ENCODE measurements at places on chromosomes 5 and 9. TPM values are rescaled to one million over a fixed set of nuclear protein-coding genes. Genes with fewer than 3 reads are reported as not detected.

Gene CA9
- total RNA-seq = 0.63 TPM

Gene SIT1
- not detected for total RNA-seq

Gene PPP3R2
- not detected for total RNA-seq

Gene DAB2IP
- 48.3 TPM for total RNA-seq

Gene IRX2
- 42.5 TPM for total RNA-seq

Gene C8G
- 0.59 TPM for total RNA-seq

Gene CDC20B
- total RNA-seq = not detected

Gene CYLC2
- total RNA-seq = not detected

Gene RGS7BP
- 0.39 TPM for total RNA-seq

Gene IL4
- total RNA-seq = not detected

Gene CATSPER3
- total RNA-seq = 0.54 TPM

Gene BOD1
- total RNA-seq = 126 TPM

Gene RNF183
- total RNA-seq = not detected

Gene GMCL2
- not detected for total RNA-seq

Gene UNC5A
- 0.70 TPM for total RNA-seq

DNA sequence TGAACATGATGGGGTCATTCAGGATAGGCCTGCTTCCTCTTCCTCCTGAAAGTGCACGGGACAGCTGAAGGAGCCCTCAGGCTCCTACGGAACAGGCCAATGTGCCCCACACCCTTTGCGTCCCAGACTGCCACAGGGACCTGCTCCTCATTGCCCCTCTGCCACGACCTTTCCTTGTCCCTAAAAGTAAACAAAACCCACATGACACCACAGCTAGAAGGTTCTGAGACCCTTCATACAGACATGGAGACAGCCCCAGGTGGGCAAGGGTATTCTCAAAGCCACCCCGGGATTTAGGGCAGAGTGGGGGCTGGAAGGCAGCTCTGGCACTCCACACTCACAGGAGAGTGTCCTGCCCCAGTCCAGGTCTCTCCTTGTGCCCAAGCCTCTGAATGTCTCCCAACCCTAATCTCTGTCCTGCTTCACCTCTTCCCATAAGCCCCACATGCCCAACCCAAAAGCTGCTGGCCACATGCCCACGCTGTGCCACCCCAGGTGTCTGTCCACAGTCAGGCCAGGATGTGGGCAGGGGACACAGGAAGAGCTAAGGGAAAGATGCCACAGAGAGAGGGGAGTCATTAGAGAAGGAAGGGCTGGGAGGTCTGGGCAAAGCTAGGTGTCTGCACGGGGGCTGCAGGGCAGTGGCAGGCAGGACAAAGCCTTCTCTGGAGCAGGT lies 800 bp downstream of the AMBP start:
- peak overlapping the region; percentile 89 for H3K27ac ChIP-seq
- peaks cover 3% of the 10 kb centered on the region for H3K4me1 ChIP-seq
- H3K36me3 ChIP-seq = no peaks in the 10 kb centered on the region

DNA sequence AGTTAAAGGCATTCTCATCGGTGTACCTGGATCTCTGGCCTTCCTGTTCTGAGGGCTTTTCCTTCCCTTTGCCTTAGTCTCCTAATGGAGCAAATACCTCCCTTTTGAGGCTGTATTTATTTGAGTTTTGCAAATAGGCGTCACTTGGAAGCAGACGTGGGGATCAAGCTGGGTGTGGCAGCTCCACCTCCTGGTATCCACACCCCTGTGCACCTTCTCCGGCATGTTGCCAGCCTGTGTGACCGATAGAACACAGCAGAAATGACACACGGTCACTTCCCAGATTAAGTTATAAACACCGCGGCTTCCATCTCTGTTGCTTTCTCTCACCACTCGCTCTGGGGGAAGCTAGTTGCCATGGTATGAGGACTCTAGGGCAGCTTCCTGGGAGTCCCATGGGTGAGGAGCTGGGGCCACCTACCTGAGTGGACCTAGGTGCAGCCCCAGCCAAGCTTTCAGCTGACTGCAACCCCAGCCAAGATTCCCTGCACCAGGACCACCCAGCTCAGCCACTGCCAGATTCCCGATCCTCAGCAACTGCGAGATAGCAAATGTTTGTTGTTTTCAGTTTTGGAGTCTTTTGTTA lies 214.4 kb upstream of the MVB12B start:
- no peak overlapping the region for H3K4me3 ChIP-seq
- DNase-seq = no peak
- H3K4me1 ChIP-seq = no peaks in the 10 kb centered on the region
- no peak overlapping the region for H3K27ac ChIP-seq
- H3K36me3 ChIP-seq = no peaks in the 10 kb centered on the region
- peaks cover 39% of the 10 kb centered on the region for H3K27me3 ChIP-seq

GRCh38 chr9:84819491-84819991 lies 150.0 kb downstream of the NTRK2 start:
- H3K4me3 ChIP-seq = no peak overlapping the region
- peaks cover 13% of the 10 kb centered on the region for H3K4me1 ChIP-seq
- peaks cover 2% of the 10 kb centered on the region for H3K27me3 ChIP-seq
- H3K36me3 ChIP-seq = no peaks in the 10 kb centered on the region
- no peak for DNase-seq
- no peak overlapping the region for H3K27ac ChIP-seq

- H3K27ac ChIP-seq = no peak overlapping the region
- DNase-seq = no peak
- H3K4me1 ChIP-seq = peaks cover 8% of the 10 kb centered on the region
- H3K4me3 ChIP-seq = no peak overlapping the region
- H3K27me3 ChIP-seq = peaks cover 33% of the 10 kb centered on the region
Measured at GRCh38 chr5:174337276-174338184, 292.0 kb downstream of the NSG2 start.

- H3K36me3 ChIP-seq = peaks cover 3% of the 10 kb centered on the region
- DNase-seq = no peak
- no peak overlapping the region for H3K27ac ChIP-seq
- H3K27me3 ChIP-seq = no peaks in the 10 kb centered on the region
Measured at GRCh38 chr9:72807765-72808445, 144.9 kb downstream of the ALDH1A1 start.

GRCh38 chr5:322942-323879 lies 1.7 kb downstream of the AHRR start:
- H3K36me3 ChIP-seq = no peaks in the 10 kb centered on the region
- no peak for DNase-seq

- H3K27me3 ChIP-seq = no peaks in the 10 kb centered on the region
- no peak for DNase-seq
- H3K4me1 ChIP-seq = peaks cover 19% of the 10 kb centered on the region
- H3K27ac ChIP-seq = no peak overlapping the region
Measured at GRCh38 chr5:68922172-68922987, 171.4 kb upstream of the SLC30A5 start.

DNA sequence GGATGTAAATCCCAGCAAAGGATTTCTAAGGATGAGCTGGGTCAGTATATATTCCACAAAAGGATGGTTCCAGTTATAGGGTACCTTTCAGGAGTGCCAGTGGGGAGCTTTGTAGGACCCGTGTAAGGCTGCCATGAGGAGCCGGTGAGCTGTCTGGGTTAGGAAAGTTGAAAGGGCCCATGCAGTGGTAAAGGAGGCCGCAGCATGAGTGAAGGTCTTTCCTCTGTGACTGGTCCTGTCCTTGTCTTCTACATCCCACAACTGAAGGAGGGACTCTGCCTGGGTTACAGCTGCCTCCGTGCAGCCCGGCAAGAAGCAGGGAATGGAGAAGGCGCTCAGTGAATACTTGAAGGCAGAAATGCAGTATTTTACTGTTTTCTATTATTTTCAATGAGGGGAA lies 58.9 kb downstream of the HSPA4 start:
- H3K4me3 ChIP-seq = no peak overlapping the region
- no peak overlapping the region for H3K27ac ChIP-seq
- peaks cover 19% of the 10 kb centered on the region for H3K36me3 ChIP-seq
- no peak for DNase-seq

DNA sequence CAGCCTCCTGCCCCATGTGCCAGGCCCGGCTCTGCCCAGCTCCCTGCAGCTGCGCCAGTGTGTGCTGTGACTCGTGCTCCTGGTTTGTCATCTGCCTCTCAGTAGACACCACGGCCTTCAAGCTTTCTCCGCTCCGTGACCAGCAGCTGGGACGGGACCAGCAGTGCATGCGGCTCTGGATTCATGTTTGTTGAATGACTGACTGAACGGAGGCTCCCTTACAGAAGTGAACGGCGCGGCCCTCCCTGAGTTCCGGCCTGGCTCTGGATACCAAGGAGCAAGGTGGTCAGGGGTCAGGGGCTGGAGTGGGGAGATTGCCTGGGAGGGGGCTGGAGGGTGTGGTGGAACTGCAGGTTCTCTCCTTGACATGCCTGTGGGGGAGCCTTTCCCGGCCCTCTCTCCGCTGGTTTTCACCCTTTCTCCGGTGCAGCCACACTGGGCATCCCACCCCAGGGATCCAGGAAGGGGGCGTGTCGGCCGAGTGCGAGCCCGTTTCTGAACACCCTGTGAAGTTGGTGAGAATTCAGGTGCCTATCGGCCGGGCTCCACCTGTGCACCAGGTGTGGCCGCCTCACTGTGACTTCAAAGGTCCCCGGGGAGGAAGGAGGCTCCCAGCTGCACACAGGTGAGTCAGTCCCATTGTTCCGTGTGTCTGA lies 11.1 kb upstream of the CEP72 start:
- H3K36me3 ChIP-seq = no peaks in the 10 kb centered on the region
- H3K4me1 ChIP-seq = no peaks in the 10 kb centered on the region
- H3K4me3 ChIP-seq = no peak overlapping the region
- peaks cover 54% of the 10 kb centered on the region for H3K27me3 ChIP-seq

DNA sequence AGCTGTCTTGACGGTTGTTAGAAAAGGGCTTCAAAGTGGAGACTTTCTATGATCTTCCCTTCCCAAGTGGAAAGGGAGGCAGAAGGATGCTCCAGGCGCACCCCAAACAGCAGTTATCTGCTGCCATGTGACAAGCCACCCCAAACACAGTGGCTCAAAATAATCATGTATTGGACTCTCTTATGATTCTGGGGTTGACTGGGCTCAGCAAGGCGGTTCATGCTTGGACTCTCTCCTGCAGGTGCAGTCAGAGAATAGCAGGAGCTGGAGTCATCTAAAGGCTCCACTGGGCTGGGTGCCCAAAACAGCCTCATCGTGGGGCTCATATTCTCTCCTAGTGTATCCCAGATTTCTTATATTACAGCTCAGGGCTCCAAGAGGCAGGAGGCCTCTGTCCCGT lies 177.6 kb upstream of the IER5L start:
- peaks cover 9% of the 10 kb centered on the region for H3K4me1 ChIP-seq
- H3K4me3 ChIP-seq = no peak overlapping the region
- no peaks in the 10 kb centered on the region for H3K36me3 ChIP-seq
- no peak overlapping the region for H3K27ac ChIP-seq

DNA sequence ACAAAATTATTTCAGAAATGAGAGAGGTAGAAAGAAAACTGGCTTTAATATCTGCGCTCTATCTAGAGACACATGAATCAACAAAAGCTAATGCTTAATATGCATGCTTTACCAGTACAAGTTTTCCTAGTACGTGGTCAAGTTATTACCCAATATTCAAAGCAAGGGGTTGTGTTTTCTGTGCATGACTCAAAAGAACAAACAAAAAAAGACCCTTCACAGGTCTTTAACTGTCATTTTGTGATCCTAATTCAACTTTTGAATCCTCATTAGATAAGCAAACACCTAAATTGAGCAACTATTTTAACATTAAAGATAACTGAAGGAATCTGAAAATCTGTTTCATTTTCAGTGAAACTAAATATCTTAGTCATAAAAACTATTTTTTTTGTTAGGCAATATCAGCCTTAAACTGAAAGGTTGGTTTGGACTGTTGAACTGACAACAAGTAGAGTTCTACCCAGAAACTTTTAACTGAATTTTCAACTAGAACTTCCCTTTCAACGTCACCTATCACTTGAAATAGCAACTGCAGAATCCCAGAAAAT lies 12.5 kb downstream of the ST8SIA4 start:
- no peak for DNase-seq
- H3K27me3 ChIP-seq = no peaks in the 10 kb centered on the region
- no peak overlapping the region for H3K27ac ChIP-seq
- no peak overlapping the region for H3K4me3 ChIP-seq

DNA sequence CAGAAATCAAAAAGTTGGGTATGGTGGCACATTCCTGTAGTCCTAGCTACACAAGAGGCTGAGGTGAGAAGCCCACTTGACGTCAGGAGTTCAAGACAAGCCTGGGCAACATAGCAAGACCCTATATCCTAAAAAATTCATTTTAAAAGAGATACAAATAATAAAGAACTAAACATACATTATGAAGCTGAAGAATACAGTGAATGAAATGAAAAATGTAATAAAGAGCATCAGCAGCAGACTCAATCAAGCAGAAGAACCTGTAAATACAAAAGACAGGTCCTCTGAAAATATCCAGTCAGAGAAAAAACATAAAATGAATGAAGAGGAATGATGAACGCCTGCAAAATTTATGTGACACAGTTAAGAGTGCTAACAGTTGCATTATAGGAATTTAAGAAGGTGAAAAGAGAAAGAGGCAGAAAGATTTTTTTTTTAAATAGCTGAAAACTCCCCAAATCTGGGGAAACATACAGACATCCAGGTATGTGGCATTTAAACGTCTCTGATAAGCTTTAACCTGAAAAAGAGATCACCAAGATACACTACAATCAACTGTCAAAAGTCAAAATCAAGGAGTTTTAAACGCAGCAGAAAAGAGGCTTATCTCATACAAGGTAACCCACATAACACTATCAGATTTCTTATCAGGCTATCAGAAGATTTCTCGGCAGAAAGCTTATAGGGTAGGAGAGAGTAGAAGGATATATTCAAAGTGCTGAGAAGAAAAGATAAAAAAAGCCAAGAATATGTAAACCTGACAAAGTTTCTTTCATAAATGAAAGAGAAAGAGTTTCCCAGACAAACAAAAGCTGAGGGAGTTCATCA lies 57.6 kb downstream of the PRRC1 start:
- no peak for DNase-seq
- peaks cover 20% of the 10 kb centered on the region for H3K4me1 ChIP-seq
- peaks cover 7% of the 10 kb centered on the region for H3K36me3 ChIP-seq

GRCh38 chr5:107951309-107951708 lies 280.6 kb upstream of the EFNA5 start:
- H3K36me3 ChIP-seq = peaks cover 4% of the 10 kb centered on the region
- H3K4me1 ChIP-seq = peaks cover 17% of the 10 kb centered on the region
- no peak for DNase-seq
- H3K27ac ChIP-seq = no peak overlapping the region
- no peak overlapping the region for H3K4me3 ChIP-seq
- no peaks in the 10 kb centered on the region for H3K27me3 ChIP-seq

- no peak for DNase-seq
- H3K4me1 ChIP-seq = no peaks in the 10 kb centered on the region
- H3K27me3 ChIP-seq = no peaks in the 10 kb centered on the region
- peaks cover 6% of the 10 kb centered on the region for H3K36me3 ChIP-seq
- no peak overlapping the region for H3K4me3 ChIP-seq
Measured at GRCh38 chr5:109060378-109061025, 312.8 kb downstream of the FER start.

- H3K27me3 ChIP-seq = peaks cover 18% of the 10 kb centered on the region
- H3K4me3 ChIP-seq = no peak overlapping the region
- no peak overlapping the region for H3K27ac ChIP-seq
- peaks cover 41% of the 10 kb centered on the region for H3K4me1 ChIP-seq
- DNase-seq = no peak
Measured at GRCh38 chr5:170746961-170747340, 36.6 kb upstream of the GABRP start.
